ENCODE measurements at places on chromosomes 16 and 17.

DNA sequence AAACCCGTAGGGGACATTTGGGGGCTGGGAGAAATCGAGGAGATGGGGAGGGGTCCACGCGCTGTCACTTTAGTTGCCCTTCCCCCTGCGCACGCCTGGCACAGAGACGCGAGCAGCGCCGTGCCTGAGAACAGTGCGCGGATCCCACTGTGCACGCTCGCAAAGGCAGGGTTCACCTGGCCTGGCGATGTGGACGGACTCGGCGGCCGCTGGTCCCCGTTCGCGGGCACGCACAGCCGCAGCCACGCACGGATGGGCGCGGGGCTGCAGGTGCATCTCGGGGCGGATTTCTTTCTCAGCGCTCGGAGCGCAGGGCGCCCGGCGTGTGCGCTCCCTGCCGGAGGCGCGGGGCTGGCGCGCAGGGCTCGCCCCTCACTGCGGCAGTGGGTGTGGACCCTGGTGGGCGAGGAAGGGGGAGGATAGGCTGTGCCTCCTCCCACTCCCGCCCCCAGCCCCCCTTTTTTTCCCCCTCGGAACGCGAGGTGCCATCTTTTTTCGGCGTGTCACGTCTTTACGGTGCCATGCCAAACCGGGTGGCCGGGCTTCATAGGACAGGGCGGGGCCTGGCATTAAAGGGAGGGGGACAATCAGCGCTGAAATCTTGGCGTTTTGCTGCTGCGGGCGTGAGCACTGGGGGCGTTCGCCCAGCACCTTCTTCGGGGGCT, 1.1 kb downstream of the MAPT start:
- peak; percentile 23 for DNase-seq

DNA sequence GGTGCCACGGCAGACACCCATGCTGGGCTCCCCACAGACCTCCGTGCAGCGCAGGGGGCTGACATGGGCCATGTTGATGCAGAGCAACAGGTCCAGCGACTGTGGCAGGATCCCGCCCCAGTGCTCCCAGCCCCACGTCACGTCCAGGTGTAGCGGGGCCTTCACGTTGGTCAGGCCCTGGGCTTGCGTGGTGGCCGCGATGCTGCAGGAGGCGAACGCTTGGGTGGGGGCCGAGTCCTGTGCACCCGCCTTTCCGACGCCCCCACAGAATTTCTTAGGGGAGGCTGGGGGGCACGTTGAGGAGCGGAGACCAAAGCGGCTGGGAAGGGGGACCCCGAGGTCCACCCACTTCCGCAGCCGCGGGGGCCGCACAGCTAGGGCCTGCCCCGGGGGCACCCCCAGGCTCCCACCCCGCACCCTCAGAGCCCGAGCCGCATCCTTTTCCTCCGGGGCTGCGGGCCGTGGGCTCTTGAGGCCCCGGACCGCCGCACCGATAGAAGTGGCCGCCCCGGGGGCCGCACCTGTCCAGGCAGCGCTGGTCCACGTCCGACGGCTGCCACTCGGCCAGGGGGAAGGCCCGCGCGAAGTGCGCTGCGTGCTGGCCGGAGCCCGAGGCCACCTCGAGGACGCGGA, 416 bp downstream of the METTL26 start:
- DNase-seq: no peak

GRCh38 chr17:47902039-47902744, 6.2 kb downstream of the SP2 start:
- no peak for DNase-seq

GRCh38 chr16:2223942-2224486, 623 bp downstream of the E4F1 start:
- peak; percentile 65 for DNase-seq

- DNase-seq: no peak
Measured at GRCh38 chr17:7582396-7583252, 1.0 kb upstream of the MPDU1 start.

- no peak for DNase-seq
Measured at GRCh38 chr17:9324864-9325263, 250.8 kb downstream of the STX8 start.

GRCh38 chr16:20867585-20867984, 32.6 kb downstream of the DCUN1D3 start:
- DNase-seq: no peak

- DNase-seq: no peak
Measured at GRCh38 chr16:88354229-88355092, 28.3 kb upstream of the ZNF469 start.

DNA sequence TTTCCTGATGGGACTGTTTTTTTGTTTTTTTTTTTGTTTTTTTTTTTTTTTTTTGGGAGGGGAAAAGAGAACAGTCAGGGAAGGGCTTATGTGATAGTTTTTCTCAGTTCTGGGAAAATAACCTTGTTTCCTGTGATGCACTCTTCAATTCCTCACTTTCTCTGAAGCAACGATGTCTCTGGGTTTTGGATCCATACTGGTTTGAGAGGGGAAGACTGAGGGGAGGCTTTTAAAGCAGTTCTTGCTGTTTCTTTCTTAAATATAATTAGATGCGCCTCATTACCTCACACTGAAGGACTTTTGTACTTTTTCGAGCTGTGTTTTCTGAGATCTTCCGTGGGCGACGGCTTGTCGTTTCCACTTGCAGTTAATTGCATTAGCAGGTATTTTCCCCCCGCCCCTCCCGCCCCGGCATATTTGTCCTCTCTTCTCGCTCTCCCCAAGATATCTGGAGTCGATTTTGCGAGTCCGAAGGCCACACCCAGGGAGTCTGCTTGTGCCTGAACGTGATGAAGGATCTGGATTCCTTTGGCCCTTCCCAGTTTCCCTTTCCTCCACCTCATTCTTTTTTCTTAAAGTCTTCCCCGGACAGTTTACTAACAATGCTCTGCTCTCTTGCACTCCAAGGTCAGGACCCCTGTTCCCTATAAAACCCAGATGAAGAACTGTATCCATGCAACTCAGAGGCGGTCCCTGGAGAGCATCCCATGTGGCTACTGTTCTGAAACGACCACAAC, 125.2 kb upstream of the ZFHX3 start:
- no peak for DNase-seq

- no peak for DNase-seq
Measured at GRCh38 chr17:15404106-15405057, 63.0 kb upstream of the TEKT3 start.

DNA sequence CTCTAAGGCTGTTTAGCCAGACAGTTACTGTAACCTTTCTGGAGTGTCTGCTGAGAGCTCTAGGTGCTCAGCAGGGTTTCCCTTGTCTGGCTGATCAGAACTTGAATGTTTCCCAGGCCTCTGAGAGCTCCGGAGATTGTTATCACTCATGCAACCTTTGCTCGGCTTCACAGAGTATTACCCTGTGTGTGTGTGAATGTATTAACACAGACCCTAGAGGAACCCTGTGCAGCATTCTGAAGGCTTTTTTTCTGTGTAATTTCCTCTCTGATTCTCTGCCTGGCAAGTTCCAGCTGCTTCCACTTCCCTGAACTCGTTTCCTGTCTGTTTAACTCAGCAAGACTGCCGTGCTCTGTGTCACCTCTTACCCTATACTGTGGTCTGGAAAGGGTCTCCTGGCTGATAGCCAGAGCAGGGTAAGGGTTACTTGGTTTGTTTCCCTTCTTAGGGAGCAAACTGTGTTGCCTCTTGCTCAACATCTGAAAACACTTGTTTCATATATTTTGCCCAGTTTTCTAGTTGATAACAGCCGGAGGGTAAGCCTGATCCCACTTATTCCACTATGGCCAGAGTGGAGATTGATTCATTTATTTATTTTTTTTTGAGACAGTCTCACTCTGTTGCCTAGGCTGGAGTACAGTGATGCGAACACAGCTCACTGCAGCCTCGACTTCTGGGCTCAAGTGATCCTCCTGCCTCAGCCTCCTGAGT, 21.7 kb downstream of the PRMT7 start:
- DNase-seq: no peak

DNA sequence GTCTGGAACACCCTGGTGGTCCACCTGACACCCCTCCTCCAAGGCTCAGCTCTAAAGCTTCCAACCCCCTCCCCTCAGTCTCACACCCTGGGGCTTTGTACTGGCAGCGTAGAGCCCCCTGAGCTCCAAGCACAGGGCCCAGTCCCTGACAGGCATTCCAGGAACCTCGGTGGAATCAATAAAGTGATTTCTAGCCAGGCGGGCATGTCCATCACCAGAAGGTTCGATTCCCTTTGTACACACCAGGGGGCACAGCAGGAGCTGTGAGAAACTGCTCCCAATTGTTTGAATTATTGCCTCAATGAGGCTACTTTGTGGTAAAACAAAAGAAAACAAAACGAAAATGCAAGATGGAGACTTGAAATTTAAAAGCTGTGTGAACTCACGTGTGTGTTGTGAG, 51.8 kb downstream of the SMPD3 start:
- DNase-seq: peak; percentile 51

DNA sequence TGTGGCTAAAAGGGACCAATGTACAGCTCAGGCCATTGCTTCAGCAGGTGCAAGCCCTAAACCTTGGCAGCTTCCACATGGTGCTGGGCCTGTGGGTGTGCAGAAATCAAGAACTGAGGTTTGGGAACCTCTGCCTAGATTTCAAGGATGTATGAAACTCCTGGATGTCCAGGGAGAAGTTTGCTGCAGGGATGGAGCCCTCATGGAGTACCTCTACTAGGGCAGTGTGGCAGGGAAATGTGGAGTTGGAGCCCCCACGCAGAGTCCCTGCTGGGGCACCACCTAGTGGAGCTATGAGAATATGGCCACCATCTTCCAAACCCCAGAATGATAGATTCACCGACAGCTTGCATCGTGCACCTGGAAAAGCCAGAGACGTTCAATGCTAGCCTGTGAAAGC, 13.0 kb downstream of the EFCAB5 start:
- no peak for DNase-seq

DNA sequence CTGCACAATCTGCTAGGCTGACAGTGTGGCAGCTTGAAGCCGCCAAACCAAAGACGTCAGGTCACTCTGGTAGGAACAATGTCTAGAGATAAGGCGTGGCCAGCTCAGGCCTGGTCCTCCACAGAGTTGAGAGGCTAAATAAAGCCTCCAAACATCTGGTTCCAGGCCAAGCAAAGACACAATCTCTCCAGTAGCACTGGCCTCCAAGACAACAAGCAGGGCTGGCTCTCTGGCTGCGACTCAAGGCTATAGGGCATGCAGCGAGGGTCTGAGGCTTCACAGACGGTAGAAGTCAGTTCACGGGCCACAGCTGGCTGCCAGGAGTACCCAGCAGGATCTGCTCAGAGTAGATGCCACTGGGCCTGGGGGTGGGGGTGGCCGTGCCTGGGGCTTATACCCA, 75.6 kb downstream of the ABR start:
- no peak for DNase-seq

DNA sequence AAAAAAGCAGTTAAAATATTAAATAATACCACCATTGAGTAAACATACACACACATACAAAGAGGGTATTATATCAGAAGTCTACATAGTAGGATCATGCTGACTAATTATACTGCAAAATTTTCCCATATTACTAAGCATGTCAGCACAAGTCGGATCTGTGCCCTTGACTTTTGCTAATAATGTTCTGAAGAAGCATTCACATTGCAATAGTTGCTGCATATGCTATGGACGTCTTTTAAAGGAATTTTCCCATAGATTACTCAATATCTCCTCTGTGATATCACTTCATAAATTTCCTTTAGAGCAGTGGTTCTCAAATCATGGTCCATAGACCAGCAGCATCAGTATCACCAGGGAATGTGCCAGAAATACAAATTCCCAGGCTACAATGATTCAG, 110.9 kb upstream of the NUDT7 start:
- DNase-seq: no peak
